GM03348 (cell line): ENCODE measurements at places on chromosomes 7 and 10.

DNA sequence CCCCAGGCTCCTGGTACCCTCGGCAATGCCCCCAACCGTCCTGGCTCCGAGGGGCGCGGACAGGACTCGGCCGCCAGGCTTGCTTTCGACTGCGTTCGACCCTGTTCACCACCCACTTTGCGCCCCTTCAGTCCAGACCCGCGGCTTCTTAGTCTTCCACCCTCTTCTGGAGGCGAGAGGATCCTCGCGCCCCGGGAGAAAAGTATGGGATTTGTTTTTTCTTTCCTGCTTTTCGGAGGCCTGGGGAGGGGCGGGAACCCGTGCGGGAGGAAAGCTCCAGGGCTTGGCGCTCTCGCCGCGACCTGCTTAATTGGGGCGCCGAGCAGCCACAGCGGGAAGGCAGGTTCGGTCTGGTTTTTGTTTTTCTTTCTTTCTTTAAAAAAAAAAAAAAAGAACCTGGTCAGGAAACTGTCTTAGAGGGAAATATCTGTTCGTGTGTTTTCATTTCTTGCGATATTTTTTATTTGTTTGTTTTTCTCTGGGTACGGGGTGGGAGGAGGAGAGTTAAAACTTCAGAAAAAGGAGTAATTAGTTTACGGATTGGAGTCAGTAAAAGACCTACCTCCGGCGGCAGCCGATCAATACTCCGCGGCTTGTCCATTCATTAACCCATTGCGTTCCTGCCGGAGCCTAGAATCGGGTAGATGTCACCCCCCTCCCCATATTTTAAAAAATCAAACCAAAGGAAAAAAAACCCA lies 1.6 kb downstream of the EMX2 start:
- DNase-seq, result no peak

- DNase-seq, result peak; percentile 60
Measured at GRCh38 chr10:9198611-9199010, 1144.1 kb downstream of the GATA3 start.

DNA sequence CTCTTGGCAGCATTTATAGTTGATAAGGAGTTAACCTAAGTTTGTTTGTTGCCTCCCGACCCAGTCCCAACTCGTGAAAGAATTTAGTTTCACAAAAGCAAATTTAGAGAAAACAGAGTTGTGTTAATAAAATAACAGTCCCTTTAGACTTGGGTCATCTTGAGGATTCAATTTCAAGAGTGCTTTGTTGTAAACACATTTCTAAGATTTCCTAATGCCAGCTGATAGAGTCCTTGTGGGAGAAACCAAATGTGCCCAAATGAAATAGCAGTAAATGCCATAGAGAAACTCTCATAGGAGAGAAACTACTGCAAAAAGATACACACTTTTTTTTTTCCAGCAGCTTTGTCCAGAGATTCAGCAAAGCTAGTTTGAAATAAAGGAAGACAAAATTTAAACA lies 211.3 kb upstream of the BMPER start:
- no peak for DNase-seq

DNA sequence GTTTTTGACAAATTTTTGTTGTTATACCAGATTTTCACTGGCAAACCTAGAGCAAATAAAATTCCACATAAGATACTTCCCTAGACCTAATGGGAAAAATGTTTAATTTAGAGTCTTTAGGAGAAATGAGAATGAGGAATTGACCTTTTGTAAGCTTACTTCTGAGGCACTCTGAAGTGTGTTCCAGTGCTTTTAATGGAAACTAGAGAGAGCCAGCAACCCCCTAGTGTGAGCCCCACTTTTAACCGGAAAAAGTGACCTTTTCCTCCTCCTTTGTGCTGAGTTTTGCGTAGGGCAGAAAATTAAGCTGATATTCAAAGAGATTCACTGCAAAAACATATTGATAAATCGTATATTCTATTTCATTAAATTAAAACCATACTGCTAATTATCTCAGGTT lies 5.2 kb downstream of the IKZF1 start:
- no peak for DNase-seq

DNA sequence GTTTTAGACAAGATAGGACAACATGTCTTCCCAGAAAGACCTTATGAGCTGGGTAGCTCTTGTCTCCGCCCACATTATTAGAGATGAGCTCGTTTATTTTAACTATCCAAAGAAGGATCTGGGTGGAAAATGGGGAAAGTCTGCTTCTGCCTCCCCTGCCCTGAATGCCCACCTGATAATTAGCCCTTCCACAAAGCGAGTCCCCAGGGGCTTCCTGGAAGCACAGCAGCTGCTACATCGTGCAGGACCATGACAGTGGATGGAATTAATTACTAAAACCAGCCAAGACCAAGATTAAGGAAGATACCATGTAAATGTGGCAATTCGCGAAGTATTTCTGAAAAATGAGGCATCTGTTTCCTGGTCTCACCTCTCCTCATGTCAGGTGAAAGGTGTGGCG lies 374.4 kb downstream of the PAXIP1 start:
- DNase-seq, result no peak

- no peak for DNase-seq
Measured at GRCh38 chr10:117830787-117831212, 215.9 kb downstream of the RAB11FIP2 start.

GRCh38 chr10:74292871-74293427 lies 141.9 kb downstream of the ADK start:
- no peak for DNase-seq

DNA sequence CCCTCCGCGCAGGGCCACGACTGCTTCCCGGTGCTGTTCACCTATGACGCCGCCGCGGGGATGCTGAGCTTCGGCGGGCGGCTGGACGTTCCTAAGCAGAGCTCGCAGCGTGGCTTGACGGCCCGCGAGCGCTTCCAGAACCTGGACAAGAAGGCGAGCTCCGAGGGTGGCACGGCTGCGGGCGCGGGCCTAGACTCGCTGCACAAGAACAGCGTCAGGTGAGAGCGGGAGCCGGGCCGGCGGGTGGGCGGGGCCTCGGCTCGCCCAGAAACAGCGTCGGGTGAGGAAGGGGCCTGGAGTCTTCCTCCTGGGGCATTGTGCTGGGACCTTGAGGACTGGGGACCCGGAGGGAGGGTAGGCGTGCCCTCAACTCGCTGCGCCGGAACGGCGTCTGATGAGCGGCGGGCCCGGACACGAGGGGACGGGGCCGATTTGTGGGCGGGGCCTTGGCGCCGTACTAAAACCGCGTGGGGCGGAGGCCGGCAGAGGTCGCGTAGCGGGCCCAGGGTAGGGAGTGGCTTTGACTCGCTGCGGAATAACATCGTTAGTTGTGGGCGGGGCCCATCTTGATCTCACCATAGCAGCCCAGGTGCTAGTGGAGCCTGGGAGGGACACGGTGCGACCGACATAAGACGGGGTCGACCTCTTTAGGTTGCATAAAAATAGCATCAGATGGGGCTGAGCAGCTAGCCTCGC lies 15.6 kb downstream of the PDAP1 start:
- peak; percentile 53 for DNase-seq

GRCh38 chr10:1402016-1402770 lies 335.1 kb downstream of the ADARB2 start:
- no peak for DNase-seq

GRCh38 chr10:70970830-70971229 lies 82.5 kb upstream of the PCBD1 start:
- DNase-seq, result no peak

- DNase-seq, result peak; percentile 73
Measured at GRCh38 chr10:26780793-26781601, 79.8 kb downstream of the ABI1 start.

- DNase-seq, result no peak
Measured at GRCh38 chr7:40105879-40106473, 28.4 kb downstream of the MPLKIP start.

DNA sequence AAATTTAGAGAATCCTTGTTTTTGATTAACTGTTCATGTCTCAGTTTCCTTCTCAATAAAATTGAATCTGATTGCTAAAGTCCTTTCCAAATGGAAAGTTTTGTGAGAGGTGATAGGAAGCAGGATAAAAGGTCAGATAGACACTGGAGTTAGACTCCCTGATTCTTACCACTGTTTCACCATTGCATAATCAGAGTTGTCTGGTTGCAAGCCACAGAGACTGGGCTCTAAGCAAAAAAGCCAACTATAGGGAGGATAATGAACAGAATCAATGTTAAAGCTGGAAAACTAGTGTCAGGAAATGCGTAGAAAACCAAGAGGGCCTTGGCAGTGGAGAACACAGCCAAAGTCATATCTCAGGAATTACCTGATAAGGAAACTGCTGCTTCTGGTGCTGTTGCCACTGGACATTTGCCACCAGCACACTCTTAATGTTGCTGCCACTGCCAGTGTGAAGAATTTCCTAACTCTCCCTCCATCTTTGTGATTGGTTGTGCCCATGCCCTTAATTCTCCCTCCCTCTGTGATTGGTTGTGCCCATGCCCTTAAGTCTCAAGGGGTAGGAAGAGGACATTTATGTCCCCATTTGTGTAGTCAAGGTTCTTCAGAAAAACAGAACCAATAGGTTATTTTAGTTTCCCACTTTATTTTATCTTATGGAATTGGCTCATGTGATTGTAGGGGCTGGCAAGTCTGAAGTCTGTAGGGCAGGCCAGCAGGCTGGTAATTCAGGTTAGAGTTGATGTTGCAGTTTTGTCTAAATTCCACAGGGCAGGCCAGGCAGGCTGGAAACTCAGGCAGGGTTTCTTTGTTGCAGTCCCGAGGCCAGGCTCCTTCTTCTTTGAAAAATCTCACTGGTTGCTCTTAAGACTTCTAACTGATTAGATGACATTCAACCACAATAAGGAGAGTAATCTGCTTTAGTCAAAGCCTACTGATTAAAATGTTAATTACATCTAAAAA lies 639.0 kb downstream of the REEP3 start:
- DNase-seq, result no peak

DNA sequence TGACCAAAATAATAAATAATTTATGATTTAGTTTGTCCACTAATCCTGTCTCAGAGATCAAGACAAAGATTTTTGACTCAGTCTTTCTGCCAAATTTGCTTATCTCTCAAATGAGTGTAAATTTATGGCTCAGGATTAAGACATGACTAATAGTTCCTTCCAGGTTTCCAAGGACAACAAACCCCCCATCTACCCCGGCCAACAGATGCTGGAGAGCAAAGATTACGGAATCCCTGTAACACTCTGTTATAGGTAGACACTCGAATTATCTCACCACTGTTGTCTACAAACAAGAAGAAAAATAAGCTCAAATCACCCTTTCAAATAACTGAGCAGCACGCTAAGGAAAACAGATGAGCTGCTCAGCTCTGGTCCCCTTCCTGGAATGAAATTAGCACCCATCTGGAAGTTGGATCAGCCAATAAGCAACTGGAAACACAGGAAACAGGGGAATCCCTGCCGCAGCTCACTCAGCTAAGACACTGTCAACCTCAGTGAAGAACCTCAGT lies 56.8 kb upstream of the SVIL start:
- DNase-seq, result peak; percentile 45

DNA sequence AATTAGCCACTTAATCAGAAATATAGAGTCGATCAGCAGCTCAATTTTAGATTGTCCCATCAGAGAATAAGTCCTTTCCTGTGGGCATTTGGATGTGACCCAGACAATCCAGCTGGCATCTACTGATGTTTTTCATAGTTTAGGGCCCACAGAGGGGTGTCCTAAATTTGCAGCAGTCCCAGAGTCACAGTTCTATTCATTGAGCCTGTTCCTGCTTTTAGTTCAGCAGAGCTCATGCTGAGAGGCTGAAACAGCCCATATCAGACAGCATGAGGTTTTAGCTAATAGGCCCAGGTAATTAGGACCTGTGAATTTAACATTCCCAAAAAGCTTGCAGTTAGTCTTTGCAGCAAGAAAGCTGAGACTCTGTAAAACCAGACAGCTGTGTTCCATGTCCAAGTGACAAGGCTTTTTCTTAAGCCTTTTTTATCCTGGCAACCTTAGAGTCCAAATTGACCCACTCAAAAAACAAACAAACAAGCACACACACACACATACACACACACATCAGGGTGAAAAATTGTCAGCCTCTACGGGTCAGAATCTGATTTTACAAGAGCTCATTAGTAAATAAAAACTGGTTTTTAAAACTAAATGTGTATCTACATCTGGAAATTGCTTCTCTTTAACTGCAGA lies 33.7 kb downstream of the ANKIB1 start:
- no peak for DNase-seq

DNA sequence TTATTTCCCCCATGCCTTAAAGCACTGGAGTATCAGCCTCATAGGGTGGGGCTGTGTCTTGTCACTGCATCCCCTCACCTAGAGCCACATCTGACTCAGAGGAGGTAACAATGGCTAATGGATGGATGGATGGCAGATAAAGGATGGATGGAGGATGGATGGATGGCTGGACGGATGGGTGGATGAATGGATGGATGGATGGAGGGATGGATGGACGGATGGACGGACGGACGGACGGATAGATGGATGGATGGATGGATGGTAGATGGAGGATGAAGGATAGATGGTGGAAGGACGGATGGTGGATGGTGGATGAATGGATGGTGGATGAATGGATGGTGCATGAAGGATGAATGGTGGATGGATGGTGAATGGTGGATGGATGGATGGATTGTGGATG lies 77.2 kb downstream of the PDGFA start:
- DNase-seq, result no peak

GRCh38 chr7:141641876-141642275 lies 60.1 kb downstream of the DENND11 start:
- no peak for DNase-seq

DNA sequence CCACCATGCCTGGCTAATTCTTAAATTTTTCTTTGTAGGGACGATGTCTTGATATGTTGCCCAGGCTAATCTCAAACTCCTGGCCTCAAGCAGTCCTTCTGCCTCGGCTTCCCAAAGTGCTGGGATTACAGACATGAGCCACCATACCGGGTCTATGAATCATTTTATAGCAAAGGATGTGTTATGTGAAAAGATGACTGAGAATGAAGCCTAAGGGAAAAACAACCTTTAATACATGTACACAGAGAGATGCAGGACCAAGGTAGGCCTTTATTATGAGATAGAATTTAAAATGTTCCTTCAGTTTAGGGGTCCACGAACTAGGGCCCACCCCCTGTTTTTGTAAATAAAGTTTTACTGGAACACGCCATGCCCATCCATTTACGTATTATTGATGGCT lies 41.0 kb downstream of the UBE2H start:
- DNase-seq, result no peak

- no peak for DNase-seq
Measured at GRCh38 chr10:88070080-88070880, 206.9 kb downstream of the PTEN start.

DNA sequence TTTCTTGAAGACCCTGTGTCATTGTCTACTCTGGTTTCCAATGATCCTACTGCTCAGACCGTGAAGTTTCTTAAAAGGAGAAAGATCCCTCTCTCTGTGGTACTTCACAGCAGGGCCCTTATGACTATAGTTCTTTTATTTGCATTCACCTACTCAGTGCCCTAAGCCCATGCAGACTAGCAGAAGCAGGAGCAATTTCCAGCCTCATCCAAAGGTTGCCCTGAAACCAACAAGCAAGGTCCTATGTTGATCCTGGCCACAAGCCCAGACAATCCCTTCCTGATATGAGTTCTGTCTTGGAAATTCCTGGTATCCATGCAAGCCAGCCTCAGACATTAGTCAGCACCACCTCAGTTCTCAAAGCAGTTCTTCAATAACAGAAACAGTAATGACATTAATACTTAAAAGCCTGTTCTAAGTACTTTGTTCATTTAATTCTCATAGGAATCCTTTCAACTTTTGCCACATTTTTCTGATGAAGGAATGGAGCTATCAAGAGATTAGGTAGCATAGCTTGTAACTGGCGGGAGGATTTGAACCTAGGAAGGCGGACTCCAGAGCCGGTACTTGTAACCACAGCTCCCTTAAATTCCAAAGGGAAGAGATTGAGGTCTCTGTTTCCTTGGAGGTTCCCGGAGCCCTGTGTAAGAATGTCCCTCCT lies 58.1 kb upstream of the ST8SIA6 start:
- peak; percentile 53 for DNase-seq
